Stimulated activated CD8-positive, alpha-beta memory T cell treated with anti-CD3 and anti-CD28 coated beads, Interleukin-15, amount 100 ng/mL, for 4 hours (primary cell): ENCODE measurements at places on chromosomes 5 and 9.

GRCh38 chr9:27482709-27483108 lies 41.4 kb upstream of the IFNK start:
- DNase-seq, result no peak

GRCh38 chr9:80320480-80320879 lies 748.7 kb downstream of the TLE4 start:
- DNase-seq, result no peak

- DNase-seq, result no peak
Observed at GRCh38 chr5:141611289-141611688, 7.5 kb downstream of the DIAPH1 start.

- no peak for DNase-seq
Observed at GRCh38 chr5:180690562-180690961, 41.2 kb upstream of the FLT4 start.
